Activated CD4-positive, CD25-positive, alpha-beta regulatory T cell treated with anti-CD3 and anti-CD28 coated beads, Interleukin-2, amount 50 U/mL, for 16 hours (primary cell): ENCODE measurements at places on chromosomes 6 and 20.

DNA sequence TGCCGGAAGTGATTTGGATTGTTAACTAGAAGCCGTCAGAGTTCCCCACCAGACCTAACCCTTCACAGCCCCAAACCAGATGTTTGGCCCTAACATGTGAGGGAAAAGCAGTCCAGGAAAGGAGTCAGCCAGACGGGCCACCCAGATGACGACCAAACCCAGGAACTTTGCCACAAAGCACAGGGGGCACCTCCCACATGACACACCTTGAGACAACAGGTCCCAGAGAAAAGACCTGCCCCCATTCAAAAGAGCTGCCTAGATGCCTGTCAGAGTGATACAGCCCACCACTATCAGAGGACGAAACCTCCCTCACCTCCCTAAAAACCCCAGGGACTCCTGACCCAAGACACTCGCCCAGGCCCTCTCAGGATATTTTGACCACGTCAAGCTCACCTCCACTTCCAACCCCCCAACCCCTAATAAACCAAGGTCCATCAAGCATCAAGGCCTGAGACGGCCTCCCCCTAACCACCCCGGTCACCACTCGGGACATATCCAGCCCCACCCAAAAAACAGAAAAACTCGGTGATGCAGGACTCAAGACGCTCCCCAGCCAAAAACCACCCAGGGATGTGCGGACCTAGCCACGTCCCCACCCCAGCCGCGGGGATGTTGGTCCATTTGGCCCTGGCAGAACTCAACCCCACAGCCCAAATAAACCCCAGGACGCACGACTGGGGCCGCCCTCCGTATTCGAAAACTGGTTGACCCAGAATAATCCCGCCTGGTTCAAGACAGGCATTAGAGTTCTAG is 662 bp downstream of the ZNF343 start:
- DNase-seq = no peak

GRCh38 chr6:104789770-104790190 is 69.9 kb downstream of the HACE1 start:
- DNase-seq = no peak

- no peak for DNase-seq
Measured at GRCh38 chr6:66568271-66568670, 861.2 kb upstream of the EYS start.

- DNase-seq = no peak
Measured at GRCh38 chr6:145373826-145374225, 361.5 kb downstream of the EPM2A start.

DNA sequence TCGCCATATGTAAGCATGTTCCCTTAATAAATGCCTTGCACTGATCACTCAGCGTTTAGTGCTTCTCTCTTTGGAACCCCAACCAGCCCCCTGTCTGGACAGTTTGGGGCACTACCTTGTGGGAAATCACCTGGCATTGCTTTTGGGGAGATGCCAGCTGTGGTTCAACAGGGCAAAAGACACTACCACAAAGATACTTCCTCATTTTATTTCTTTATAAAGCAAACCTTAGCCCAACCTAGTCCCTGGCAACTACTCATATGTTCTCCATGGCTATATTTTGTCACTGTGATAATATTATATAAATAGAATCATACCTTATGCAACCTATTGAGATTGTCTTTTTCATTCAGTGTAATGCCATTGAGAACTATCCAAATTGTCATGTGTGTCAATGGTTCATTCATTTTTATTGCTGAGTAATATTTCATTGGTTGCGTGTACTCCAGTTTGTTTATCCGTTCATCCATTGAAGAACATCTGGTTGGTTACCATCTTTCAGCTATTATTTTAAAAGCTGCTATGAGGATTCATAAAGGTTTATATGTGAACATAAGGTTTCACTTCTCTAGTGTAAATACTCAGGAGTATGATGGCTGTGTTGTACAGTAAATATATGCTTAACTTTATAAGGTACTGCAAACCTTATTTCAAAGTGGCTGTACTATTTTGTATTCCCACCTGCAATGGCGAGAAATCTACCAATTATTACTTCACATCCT is 114.8 kb downstream of the MOXD1 start:
- DNase-seq = no peak

GRCh38 chr6:83153883-83154521 is 39.1 kb downstream of the PGM3 start:
- no peak for DNase-seq

GRCh38 chr6:150712505-150713252 is 113.0 kb downstream of the PLEKHG1 start:
- DNase-seq = no peak

DNA sequence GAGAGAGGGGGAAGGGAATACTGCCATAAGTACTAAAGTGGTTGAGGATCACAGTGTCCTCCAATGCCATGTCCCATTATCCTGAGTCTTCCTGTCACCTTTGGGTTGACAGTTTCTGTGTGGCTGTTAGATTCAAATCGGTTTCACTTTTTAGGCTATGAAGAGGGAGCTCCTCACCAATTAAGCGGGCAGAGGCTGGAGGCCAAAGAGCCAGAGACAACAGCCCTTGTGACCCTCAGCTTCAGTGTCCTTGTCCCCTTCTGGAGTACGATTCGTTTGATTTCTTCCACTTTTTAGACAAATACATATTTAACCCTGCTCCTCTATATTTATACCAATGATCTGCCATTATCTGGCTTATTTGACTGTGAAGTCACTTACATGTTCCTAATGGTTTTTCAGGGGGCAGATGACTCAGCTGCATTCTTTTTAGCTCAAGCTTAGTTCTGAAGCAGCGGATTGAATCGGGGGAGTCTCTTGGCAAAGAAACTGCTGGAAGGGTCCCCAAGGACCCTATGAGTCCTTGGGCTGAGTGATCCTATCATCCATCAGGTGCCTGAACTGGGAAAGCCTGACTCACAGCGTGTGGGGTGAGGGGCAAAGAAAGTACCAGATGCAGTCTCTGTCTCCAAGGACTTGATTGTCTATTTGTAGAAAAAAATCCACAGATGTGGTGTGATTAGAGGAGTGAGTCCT is 18.2 kb downstream of the FERMT1 start:
- DNase-seq = no peak

GRCh38 chr6:55678330-55679224 is 99.6 kb upstream of the HMGCLL1 start:
- no peak for DNase-seq

GRCh38 chr6:139917951-139918630 is 543.6 kb upstream of the CITED2 start:
- no peak for DNase-seq

GRCh38 chr6:105994118-105994590 is 92.0 kb upstream of the PRDM1 start:
- DNase-seq = no peak

DNA sequence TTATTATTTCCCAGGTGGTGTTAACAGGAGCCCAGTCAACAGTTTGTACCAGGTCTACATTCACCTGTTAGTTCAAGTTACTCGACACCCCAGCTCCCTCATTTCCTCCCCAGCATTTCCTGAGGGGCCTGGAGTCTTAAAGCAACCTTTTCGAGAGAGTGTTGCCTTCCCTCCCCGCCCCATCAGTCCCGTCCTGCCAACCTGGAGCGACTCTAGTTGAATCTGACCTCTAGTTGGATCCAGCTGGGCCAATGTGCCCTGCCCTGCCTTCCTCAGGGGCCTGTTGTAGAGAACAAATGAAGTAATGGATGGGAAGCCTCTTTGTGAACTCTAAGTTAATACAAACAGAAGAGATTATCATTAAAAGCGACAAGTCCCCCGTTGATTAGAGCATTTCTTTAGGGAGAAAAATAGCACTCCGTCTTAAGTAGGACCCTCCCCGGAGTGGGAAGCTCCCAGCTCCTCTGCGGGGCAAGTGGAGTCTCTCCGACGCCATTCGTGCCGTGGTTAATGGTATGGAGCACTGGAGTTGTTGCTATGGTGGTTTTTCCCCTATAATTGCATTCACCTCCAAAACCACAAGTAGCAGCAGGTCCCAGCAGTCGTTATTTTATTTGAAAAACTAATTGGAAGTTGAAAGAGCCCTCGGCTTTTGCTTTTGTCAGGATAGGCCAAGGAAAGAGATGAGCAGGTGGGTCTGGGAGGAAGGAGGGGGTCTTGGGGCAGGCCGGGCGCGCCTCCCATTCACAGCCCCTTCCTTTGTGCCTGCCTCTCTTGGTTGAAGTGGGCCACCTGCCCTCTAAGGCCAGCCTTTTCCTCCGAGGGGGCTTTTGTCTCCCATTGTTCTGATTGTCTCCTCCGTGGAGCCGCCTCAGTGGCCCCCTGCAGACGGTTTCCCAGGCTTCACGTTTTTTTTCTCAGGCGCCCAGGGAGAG is 16.1 kb downstream of the GHRH start:
- no peak for DNase-seq
